Inflammatory macrophage treated with lipopolysaccharide for 4 hours (primary cell): ENCODE measurements at places on chromosomes 7 and 10.

GRCh38 chr10:80279146-80279545, 10.3 kb downstream of the MAT1A start:
- DNase-seq: no peak

- DNase-seq: peak; percentile 92
Observed at GRCh38 chr10:124522933-124523871, 61.6 kb downstream of the LHPP start.

DNA sequence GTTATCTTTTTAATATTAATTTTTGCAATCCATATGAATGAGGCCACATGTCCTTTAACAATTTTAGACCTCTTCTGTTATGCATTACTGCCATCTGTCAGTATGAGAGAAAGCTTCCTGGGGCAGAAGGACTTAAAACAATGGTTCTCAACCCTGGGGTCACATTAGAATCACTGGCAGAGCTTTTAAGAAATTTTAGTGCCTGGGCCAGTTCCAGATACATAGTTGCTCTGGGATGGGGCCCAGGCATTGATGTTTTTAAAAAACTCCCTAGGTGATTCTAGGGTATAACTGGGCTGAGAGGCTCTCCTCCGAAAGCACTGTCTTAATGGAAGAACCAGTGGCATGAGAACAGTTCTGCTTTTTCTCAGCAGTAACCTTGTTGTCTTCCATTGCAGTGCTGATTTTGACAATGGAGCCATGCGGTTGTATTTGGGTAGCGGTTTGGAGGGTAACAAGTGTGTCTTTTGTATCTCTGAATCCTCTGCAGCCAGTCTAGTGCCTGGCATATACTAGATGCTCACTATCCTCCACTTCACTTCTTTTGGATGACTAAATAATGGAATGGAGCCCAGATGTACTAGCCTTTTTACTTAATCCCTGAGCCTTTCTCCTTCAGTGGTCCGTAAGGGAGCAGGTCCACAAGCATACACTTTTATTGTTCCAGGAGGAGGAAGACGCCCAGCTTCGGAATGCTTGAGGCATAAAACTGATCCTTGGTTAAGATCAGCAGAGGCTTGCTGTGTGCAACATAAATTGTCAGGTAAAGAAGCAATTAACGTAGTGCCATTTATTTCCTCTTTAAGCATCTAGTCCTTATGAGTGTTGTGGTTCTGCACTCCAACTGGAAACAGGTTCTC, 227.1 kb downstream of the AUTS2 start:
- no peak for DNase-seq

GRCh38 chr7:46651561-46652088, 730.6 kb upstream of the IGFBP3 start:
- DNase-seq: no peak

DNA sequence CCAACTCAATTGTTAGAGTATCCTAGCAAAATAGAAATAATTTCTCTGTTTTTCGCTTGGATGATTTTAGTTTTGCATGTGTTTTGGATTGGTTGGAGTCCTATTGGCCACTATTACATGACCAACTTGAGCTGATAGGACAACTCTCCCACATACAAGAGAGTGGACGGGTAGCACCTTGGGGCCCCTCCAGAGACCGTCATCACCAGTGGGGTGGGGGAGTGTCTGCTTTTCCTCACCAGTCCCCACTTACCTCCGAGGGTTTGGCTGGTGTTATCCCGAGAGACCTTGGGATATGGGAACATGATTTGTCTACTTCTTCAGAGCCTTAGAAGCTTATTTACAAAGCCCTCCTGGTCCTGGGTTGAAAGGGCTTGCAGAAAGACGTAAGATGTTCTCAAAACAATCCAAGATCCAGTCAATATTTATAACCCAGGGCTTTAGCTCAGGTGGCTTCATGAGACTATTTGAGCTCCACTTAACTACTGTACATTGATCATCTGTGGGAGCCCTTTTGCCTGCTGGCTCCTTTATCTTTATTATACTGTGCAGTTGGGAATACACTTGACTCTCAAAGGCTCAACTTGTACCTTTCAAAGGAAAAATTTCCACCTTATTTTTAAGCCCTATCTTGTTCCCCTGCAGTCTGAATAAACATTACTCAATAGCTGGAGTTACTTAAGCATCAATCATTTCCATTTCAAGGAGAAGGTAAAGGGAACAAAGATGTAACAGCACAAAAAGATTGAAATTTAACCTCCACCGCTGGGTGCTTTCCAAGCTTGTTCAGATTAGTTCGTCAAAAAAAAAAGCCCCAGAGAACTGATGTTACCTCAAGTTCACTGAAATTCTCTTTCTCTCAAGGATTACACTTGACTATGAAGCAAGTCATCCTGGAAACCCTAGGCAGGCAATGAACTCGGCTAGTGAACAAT, 119.7 kb downstream of the WDR11 start:
- DNase-seq: no peak

- peak; percentile 84 for DNase-seq
Observed at GRCh38 chr7:20200971-20201370, 16.2 kb downstream of the MACC1 start.

- DNase-seq: no peak
Observed at GRCh38 chr10:80504897-80505465, 32.7 kb upstream of the SH2D4B start.

DNA sequence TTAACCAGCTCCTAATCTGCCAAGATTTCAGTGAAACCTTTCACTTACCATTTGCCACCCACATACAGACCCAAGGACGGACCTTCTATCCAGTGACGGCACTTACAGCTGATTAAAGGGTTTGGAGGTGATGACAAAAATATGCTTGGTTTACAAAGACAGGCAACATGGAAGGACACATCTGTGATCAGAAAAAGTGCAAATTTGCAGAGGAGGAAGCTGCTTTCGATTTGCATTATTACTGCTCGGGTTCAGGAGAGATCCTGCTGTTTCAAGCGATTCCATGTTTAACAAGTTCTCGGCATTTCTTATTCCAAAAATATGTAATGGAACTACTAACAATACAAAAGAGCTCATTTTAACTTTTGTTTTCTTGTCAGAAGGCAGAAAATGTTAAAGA, 109.0 kb downstream of the JAZF1 start:
- no peak for DNase-seq

DNA sequence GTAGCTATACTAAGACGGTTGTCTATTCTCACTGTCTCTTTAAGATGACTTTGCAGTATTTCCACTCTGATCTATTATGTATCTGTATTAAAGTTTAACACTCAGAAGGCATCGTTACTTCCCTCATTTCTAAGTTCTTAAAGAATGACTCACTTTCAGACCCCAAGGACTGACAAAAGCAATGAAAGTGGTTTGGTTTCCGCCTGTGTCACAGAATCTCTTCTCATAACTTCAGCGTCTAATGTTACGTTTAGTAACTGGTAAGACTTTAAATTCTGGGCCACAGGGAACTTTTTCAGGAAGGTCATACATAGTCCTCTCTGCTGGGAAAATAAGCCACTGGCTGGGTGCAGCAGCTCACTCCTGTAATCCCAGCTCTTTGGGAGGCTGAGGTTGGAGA, 892.0 kb upstream of the AUTS2 start:
- DNase-seq: no peak
